Right renal pelvis (tissue), 4 donors: ENCODE measurements at places on chromosomes 12 and 14.

DNA sequence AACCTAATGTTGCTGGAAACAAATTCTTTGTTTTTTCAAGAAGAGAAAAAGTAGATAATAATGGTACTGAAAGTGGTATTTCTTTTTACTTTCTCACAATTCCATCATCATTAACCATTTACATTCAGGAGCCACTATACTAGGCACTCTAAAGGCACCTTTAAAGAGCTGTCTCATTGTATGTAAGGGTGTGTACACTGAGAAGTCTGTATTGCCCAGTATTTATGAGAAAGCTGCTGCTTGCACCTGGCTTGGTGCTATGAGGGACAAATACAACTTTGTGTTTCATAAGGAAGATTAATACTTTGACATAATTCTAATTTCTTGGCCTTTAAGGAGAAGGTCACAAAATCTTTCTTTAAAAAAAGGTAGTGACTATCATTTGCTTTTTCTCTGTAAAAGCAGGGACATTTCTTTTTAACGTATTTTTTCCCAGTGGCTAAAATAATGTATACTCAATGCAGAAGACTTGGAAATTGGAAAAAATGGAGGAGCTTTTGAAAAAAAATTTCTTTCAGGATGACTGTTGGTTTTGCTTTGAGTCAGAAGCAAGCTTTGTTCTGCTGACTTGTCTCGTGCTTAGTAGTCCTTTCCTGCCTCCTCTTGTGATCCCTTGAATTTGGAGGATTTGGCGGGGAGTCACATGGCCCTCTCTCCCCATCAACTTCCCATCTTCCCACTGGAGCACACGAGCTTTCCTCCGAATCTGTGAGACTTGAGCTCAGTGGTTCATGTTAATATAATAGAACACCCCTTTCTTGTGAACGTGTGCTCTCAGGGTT is 50.1 kb downstream of the RASSF3 start:
- DNase-seq = no peak

DNA sequence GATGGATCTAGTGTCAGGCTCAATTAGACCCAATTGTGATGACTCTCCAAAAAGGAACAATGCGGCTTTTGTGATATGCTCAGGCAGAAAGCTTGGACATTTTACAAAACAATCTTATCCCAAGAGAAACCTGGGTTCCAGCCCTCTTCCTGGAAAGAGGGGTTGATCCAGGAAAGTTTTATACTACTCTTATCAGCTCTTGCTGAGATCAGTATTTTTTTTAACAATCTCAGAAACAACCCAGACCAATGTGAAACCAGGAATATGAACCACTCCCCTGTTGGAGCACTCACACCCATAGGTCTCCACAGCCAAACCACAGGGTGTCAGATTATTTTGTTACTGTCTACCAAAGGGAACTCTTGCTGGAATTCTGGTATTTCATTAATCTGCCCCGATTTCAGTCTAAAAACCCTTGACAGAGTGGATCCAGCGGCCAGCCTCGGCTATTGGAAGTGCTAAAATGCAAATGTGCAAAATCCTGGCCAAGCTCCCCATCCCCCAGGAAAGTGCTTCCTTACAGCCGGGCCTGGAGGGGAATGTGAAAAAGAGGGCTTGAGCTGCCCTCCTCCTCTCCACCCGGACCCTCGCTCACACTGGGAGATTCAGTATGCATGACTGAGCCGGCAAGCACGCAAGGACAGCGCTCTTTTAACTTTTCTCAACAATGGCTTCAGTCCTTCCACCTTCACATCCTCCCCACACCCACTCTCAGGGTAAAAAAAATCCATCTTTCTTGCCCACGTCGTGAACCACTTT is 4.0 kb downstream of the FBXL14 start:
- DNase-seq = no peak

- DNase-seq = no peak
These were observed 809 bp downstream of the AP1G2 start for GRCh38 chr14:23566778-23567185.

DNA sequence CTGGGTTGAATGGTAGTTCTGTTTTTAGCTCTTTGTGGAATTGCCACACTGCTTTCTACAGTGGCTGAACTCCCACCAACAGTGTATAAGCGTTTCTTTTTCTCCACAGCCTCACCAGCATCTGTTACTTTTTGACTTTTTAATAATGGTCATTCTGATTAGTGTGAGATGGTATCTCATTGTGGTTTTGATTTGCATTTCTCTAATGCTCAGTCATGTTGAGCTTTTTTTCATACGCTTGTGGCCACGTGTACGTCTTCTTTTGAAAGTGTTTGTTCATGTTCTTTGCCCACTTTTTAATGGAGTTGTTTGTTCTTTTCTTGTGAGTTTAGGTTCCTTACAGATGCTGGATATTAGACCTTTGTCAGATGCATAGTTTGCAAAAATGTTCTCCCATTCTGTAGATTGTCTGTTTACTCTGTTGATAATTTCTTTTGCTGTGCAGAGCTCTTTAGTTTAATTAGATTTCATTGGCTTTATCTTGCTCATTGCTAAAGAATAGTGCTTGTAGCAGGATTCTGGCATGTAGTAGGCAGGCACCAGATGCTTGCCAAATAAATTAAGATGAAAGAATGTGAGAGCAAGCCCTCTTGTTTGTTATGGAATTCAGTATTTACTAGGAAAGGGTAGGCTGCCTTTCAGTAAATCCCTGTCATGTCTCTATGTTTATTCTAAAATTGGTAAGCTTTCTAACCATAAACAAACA is 86.8 kb downstream of the PDE3A start:
- DNase-seq = no peak

GRCh38 chr12:64840949-64841717 is 16.7 kb downstream of the TBC1D30 start:
- no peak for DNase-seq
